ENCODE measurements at places on chromosomes 12 and 14.

GRCh38 chr14:36238666-36239363, 62.3 kb upstream of the PTCSC3 start:
- no peak for DNase-seq

- no peak for DNase-seq
Observed at GRCh38 chr14:100736269-100737180, 9.8 kb downstream of the DLK1 start.

DNA sequence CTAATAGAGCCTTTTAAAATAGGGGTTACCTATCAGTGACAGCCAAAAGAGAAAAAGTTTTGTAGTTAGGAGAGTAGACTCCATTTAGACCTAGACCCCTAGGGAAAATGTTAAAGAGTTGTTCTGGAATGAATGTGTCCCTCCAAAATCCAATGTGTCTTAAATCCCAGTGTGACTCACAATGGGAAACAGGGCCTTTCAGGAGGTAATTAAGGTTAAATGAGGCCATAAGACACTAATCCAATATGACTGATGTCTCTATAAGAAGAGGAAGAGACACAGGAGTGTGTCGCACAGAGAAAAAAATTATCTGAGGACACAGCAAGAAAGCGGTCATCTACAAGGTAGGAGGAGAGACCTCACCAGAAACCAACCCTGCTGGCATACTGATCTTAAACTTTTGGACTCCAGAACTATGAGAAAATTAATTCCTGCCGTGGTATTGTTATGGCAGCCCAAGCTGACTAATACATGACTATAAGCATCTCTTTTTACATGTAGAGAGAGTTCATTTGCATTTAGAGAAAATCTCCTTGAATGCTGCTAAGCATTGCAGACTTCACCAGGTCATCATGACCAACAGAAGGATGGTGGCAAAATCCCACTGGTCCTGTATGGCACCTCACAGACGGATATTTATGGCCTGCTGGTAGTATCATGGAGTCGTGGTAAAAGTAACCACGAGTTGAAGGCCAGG, 259.6 kb upstream of the TMTC1 start:
- DNase-seq: no peak

- no peak for DNase-seq
Observed at GRCh38 chr14:65110525-65110924, 8.2 kb upstream of the MAX start.
